Left lung (tissue), 14 donors: ENCODE measurements at places on chromosomes 4 and X. TPM values are rescaled to one million over a fixed set of nuclear protein-coding genes. Genes with fewer than 3 reads are reported as not detected.

DNA sequence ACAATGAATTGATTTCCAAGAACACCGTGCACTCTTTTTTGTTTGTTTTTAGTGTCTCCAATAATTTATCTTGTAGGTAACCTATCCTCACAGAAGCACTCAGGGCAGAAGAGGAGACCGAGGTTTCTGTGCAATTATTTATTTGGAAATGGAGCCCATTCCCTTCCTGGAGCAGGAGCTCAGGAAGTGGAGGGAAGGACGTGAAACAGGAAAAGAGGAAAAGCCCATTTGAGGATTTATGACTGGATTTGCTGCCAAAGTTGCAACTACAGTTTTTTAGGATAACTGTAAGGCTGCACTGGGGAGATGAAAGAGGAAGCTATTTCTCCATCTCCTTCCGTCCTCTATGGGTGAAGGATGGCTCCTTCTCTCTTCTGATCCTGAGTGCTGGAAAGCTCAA, 31.7 kb upstream of the MXRA5 start:
- no peaks in the 10 kb centered on the region for H3K36me3 ChIP-seq
- H3K27me3 ChIP-seq = no peaks in the 10 kb centered on the region
- no peak overlapping the region for H3K27ac ChIP-seq

DNA sequence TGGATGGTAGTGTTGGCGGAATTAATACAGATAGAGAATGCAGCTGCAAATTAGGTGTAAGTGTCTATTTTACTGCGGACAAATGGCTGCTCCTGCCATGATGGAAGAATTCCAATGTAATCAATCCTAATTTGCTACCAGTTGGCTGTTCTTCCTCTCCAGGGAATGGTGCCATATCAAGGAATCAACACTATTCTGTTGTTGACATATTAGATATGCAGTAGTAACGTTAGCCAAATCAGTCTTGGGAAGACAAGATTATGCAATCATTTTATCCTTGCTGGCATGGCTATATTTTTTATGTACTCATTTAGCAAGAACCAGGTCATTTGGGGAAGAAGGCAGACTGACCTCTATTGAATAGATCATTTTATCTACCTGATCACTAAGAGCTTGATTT, 271.2 kb upstream of the AGA start:
- DNase-seq = no peak
- no peak overlapping the region for H3K4me3 ChIP-seq

DNA sequence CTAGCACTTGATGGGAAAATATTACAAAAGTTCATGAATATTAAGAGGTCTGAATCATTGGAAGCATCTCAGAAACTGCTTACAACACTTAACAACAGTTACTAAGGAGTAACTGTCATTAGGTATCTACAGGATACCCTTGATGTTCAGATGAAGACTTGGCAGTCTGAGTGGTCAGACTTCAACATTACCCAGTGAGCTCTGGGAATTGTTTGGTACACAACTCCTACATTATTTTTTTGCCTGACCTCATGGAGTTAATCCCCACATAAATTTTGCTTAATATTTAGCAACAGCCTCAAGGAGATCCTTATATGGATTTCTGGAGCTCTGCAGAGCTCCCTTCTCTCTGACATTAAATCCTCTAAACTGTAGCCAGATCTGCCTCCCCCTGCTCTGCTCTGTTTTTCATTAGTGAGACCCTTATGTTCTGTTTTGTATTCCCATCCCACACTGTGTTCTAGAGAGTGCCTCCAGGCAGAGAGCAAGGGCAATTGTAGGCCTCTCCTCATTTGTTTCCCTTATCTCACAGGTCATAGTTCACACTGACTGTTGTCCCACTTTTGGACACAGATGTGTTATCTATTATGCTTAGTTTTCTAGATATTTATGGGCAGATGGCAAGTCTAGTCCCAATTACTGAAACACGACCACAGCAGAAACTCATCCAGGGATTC, 368.8 kb downstream of the GASK1B start:
- DNase-seq = no peak
- H3K4me1 ChIP-seq = no peaks in the 10 kb centered on the region
- H3K36me3 ChIP-seq = no peaks in the 10 kb centered on the region
- no peak overlapping the region for H3K4me3 ChIP-seq

- H3K4me1 ChIP-seq = no peaks in the 10 kb centered on the region
- no peaks in the 10 kb centered on the region for H3K36me3 ChIP-seq
- DNase-seq = no peak
These were observed 13.5 kb upstream of the NONO start for GRCh38 chrX:71269801-71270395.

- no peak overlapping the region for H3K27ac ChIP-seq
- H3K4me3 ChIP-seq = no peak overlapping the region
- H3K27me3 ChIP-seq = no peaks in the 10 kb centered on the region
These were observed 72.2 kb downstream of the ATP10D start for GRCh38 chr4:47557255-47557654.

GRCh38 chrX:17812763-17813162, 48.3 kb downstream of the RAI2 start:
- no peak overlapping the region for H3K4me3 ChIP-seq
- H3K4me1 ChIP-seq = no peaks in the 10 kb centered on the region
- H3K36me3 ChIP-seq = no peaks in the 10 kb centered on the region
- no peak overlapping the region for H3K27ac ChIP-seq
- no peak for DNase-seq
- no peaks in the 10 kb centered on the region for H3K27me3 ChIP-seq

DNA sequence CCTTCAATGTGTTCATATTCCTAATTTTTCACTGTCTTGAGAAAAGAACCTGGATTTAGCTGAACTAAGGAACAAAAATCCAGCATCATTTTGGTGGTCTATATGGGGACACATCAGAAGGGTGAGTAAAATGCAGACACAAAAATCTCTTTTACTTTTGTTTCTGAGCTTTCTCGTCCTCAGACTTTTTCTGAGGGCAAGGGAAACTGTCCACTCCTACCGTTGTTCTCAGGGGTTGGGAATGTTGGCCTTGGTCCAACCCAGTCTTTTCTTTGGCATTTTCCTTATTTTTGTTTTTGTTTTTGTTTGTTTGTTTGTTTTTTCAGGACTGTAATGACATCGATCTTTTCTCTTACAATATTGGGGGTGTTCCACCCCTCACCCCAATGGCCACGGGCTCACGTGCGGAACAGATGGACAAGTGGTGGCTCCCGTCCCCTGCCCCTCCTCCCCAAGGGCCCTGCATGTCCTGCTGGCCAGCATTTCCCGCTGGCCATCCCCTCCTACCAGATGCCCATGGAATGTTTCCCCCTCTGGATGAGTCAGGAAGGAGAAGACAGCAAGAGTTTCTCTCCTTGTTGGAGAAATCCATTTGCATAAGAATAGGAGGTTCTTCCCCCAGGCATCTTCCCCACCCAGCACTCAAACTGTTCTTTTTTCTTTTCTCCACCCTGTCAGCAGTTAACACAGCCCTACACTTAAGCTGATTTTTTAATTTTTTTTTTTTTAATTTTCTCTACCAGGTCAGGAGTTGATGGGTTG, 305.4 kb upstream of the NDST4 start:
- H3K4me3 ChIP-seq = no peak overlapping the region
- DNase-seq = no peak
- no peaks in the 10 kb centered on the region for H3K36me3 ChIP-seq

DNA sequence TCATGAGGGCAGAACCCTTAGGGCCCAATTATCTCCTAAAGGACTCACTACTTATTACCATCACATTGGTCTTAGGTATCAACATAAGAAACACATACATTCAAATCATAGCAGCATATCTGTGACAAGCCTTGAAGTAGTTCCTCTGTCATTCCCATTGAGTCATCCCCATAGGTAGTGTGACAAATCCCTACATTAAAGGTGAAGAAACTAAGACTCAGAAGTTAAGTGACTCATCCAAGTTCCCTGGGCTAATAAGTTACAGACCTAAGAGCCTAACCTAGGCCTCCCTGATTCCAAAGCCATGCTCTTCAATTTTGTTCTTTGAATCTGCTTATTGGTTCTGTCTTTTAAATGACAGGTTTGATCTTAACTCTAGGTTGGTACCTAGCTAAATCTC, 58.2 kb downstream of the CD38 start:
- no peak overlapping the region for H3K27ac ChIP-seq
- peaks cover 20% of the 10 kb centered on the region for H3K36me3 ChIP-seq
- no peak overlapping the region for H3K4me3 ChIP-seq
- no peak for DNase-seq
- no peaks in the 10 kb centered on the region for H3K27me3 ChIP-seq

DNA sequence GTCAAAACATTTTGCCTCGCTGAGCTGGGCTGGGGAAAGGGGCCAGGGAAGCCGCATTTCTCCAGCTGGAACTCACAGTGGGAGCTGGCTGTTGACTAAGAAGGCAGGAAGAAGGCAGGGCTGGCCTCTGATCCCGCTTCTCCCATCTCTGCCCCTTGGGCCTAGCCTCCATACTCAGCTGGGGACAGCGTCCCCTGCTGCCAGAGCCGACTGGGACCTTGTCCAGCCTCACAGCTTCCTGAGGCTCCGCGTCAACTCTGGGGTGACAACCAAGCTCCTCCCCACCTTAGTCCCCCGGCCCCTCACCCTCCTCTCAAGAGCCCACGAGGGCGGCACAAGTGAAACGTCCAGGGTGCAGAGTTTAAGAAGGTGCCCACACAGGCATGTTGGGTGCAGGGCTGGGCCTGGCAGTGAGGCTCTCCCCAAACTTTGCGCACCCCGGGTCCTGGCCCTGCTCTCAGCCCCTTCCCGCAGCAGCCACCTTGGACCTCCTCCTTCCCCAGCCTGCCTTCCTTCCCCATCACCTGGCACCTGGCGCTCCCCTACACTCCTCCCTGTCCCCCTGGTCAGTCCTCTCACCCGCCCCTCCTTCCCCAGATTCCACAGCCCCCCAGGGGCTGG, 100.8 kb downstream of the PSAPL1 start:
- no peak overlapping the region for H3K27ac ChIP-seq
- no peak for DNase-seq
- no peaks in the 10 kb centered on the region for H3K27me3 ChIP-seq
- H3K36me3 ChIP-seq = no peaks in the 10 kb centered on the region
- no peaks in the 10 kb centered on the region for H3K4me1 ChIP-seq
- H3K4me3 ChIP-seq = no peak overlapping the region

- H3K4me3 ChIP-seq = no peak overlapping the region
- no peaks in the 10 kb centered on the region for H3K4me1 ChIP-seq
- no peaks in the 10 kb centered on the region for H3K36me3 ChIP-seq
These were observed 12.0 kb downstream of the P2RY8 start for GRCh38 chrX:1524874-1525582.

GRCh38 chrX:94545722-94546121, 871.7 kb downstream of the FAM133A start:
- H3K4me1 ChIP-seq = no peaks in the 10 kb centered on the region
- DNase-seq = no peak
- no peak overlapping the region for H3K4me3 ChIP-seq
- H3K27me3 ChIP-seq = no peaks in the 10 kb centered on the region
- no peaks in the 10 kb centered on the region for H3K36me3 ChIP-seq
- H3K27ac ChIP-seq = no peak overlapping the region

- no peak for DNase-seq
- H3K4me3 ChIP-seq = no peak overlapping the region
- no peak overlapping the region for H3K27ac ChIP-seq
- H3K36me3 ChIP-seq = no peaks in the 10 kb centered on the region
- H3K4me1 ChIP-seq = peaks cover under 1% of the 10 kb centered on the region
These were observed 47.4 kb downstream of the PRDM5 start for GRCh38 chr4:120874792-120875774.

DNA sequence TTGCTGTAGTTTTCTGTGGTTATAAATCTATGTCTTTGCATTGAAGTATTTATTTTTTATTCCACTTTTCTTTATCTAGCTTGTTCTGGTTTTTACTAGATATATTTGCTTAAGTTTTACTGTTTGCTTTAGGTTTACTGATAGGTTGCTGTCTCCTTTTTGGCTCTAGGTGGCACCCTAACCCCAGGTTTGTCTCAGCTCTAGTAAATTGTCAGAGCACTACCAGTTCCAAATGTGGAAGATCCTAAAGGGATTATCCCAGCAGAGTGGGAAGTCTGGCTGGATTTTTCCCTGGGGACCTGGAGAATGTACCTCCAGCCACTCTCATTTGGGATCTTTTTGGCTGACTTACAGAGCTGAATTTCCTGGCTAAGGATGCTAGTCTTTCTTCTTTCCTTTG, 106.1 kb downstream of the PBDC1 start:
- peak; percentile 34 for DNase-seq
- H3K4me1 ChIP-seq = no peaks in the 10 kb centered on the region
- H3K27me3 ChIP-seq = peaks cover 5% of the 10 kb centered on the region
- no peaks in the 10 kb centered on the region for H3K36me3 ChIP-seq

DNA sequence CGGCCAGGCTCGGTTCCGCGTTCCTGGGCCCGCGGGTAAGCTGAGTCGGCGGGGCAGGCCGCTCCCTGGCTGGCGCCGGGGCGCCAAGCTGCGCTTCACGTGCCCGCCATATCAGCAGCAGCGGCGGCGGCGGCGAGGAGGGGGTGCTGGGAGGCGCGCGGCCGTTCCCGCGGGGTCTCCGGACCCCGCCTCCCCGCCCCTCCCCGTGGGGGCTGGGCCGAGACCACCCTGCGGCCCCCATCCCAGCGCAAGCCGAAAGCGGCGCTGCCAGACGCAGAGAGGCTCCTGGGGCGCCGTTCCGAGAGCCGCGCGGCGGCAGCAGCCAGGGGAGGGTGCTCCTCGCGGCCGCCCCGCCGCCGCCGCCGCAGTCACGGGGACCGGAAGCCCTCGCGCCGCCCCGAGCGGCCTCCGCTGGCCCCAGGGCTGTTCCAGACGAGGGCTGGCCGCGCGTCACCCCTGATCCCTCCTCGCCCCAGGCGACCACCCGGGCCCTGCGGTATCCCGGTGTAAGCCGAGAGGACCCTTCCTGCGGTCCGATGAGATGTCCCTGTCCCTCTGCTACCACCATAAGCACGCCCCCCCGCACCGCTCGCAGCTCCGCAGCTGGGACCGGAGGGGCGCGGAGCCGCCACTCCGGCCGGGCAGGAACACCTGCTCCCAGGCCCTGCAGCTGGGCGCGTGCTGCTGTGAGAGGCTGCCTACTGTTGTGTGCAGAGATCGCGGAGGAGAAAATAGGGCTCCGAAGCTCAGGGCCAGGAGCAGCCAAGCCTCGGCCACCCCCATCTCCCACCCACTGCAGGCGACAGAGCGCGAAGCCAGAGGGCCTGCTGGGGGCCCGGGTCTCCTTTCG, 7.5 kb upstream of the BCOR start:
- DNase-seq = peak; percentile 89
- peak overlapping the region; percentile 78 for H3K27ac ChIP-seq
- peaks cover 8% of the 10 kb centered on the region for H3K4me1 ChIP-seq

GRCh38 chr4:136311774-136312173, 1220.5 kb downstream of the PCDH18 start:
- H3K27me3 ChIP-seq = no peaks in the 10 kb centered on the region
- H3K36me3 ChIP-seq = no peaks in the 10 kb centered on the region
- no peak overlapping the region for H3K27ac ChIP-seq
- no peak overlapping the region for H3K4me3 ChIP-seq

The MXRA5 gene
- 51.7 TPM for total RNA-seq

The HAND2 gene
- not detected for total RNA-seq

The GPR78 gene
- total RNA-seq = 0.08 TPM

The GPRASP2 gene
- 10.3 TPM for total RNA-seq

The JCHAIN gene
- total RNA-seq = 184 TPM

The HSFX2 gene
- 0.52 TPM for total RNA-seq

The IL13RA1 gene
- 87.3 TPM for total RNA-seq

The XK gene
- 2.9 TPM for total RNA-seq

The ATOH1 gene
- not detected for total RNA-seq

The CSAG2 gene
- total RNA-seq = not detected

The F9 gene
- not detected for total RNA-seq

The PARM1 gene
- 140 TPM for total RNA-seq

The MUC7 gene
- not detected for total RNA-seq

The HSFX3 gene
- not detected for total RNA-seq
